ENCODE measurements at places on chromosomes 2 and 18.

DNA sequence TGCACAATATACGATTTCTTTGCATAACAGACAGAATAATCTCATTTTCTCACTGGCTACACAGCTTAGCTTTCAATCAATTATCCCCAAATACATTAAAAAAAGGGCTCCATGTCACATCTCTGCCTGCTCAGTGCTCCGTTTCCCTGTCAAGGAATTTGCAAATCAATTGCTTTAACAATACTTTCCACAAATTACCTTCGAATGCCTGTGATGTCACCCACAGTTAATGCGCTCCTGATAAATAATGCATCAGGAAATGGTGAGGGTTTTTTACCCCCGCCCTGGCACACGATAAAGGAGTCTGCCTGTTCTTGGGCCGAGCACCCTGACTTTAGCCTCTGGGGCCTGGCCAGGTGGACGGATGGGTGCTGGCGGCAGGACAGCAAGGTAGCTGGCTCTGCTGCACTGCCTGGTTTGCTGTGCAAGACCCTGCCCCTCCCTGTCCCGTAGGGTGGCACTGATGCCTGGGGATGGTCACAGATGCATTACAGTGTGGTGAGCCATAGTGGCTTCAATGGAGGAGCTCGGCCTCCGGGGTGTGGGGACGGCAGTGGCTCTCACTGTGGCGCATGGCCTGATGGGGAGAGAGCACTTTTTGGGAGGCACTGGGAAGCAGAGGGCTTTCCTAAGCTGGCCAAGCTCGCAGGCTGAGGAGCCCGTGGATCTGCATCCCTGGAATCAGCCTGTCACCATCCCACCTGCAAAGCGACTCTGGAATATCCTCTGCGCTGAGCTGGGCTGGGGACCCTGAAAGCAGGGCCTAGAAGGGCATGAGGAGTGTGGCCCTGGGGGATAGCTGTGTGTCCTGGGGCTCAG, 88.3 kb upstream of the HS6ST1 start:
- DNase-seq = peak; percentile 2

DNA sequence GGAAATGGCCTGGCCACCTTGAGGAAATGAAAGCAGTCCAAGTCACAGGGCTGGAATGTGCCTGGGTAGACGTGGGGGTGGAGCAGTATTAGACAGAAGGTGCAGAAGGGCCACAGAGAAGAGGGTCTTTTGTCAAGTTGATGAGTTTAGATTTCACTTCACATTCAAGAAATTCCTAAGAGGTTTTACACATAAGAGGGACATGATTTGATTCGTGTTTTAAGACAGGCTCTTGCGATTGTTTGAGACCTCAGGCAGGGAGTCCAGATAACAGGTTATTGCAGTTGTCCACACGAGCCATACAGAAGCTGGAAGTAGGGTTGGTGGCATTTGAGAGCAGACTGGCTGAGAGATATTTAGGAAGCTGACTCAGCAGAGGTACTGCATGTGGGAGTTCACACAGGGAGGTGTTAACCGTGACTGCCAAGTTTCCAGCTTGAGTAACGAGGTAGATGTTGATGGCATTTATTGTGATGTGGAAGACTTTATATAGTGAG, 64.6 kb downstream of the NEB start:
- no peak for DNase-seq

DNA sequence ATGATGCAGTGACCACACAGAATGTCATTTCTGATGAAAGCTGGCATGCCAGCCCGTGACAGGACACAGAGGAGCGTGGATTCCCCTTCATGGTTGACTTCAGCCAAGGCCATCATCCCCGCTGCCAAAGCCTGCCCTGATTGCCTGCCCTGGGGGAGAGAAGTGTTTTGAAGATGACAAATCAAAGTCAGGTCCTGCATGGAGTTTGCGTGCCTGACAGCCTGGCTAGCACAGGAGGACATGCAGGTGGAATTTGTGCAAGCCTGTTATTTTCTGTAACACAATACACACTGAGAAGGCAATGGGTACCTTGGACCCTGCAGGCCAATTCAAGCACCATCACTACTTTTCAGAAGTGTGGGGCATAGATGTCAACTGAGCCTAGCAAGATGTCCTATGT, 5.4 kb upstream of the IL1R2 start:
- DNase-seq = no peak

- DNase-seq = no peak
These were observed 204.2 kb downstream of the LOXHD1 start for GRCh38 chr18:46452820-46453219.

Data from uterus (tissue), 4 donors.